ENCODE measurements at places on chromosomes 7 and 10.

- no peak for DNase-seq
Observed at GRCh38 chr10:1739751-1740150, 2.4 kb upstream of the ADARB2 start.

DNA sequence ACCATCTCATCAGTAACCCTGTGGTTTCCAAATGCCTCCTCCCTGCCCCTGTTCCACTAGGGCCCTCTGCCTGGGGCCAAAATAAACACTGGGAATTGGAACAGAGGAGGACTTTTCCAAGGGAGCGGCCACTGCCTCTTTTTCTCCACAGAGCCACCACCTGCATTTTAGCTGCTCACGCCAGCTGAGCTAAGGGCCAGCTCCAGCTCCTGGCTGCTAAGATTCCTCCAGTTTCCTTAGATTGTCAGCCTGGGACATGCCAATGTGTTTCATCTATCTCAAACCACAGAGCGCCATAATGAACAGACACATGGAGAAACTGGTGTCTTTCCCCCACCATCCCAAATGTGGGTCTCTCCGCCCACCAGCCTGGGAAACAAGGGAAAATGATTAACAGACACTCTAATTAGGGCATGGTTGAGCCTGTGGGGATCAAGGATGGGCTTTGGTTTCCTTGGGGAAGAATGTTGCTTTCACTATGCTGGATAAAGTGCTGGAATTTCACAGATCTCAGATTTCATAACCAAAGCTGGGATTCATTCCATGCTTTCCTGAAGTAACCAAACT lies 52.2 kb downstream of the ASB13 start:
- no peak for DNase-seq

- no peak for DNase-seq
Observed at GRCh38 chr7:29884399-29885272, 78.3 kb downstream of the WIPF3 start.

DNA sequence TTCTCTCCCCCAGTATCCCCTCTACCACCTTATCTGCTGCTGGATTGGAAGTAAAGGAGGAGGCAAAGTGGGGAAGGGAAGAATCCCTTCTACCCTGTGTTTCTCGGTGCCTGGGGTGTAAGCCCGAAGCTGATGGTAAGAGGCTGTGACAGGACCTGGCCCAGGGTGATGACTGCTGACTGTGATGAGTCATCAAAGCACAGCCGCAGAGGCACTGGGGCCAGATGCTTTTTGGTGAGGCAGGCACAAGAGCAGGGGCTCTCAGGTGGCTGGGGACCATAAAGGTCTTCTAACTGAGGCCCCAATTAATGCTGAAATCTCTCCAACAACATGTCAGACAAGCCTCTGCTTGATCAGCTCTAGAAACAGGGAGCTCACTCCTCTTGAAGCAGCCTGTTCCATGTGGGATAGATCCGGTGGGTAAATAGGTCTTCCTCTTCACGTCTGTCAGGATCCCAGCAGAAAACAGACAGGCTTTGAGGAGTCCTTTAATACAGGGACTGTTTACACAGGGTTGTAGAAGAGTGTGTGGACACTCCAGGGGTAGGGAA lies 86.1 kb upstream of the PCBD1 start:
- no peak for DNase-seq

DNA sequence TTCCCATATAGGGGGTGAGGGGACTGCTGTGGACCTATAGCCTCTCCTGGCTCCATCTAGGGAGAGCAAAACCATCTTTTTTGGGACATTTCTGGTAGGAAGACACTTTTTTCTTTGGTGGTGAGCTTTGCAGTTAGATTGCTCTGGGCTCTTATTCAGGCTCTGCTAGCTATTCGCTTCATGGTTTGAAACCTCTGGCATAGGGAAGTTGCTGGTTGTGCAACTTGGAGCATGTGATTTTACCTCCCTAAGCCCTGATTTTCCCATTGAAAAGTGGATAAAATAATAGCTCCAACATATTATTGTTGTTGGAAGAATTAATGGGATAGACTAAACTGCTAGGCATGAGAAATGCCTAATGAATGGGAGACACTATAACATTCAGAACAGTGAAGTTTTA lies 69.6 kb downstream of the CYP26A1 start:
- no peak for DNase-seq

- DNase-seq: no peak
Observed at GRCh38 chr10:131038056-131038455, 273.5 kb downstream of the TCERG1L start.
